NCI-H2171 (cell line): ENCODE measurements at places on chromosomes 7 and 10.
A peak's percentile ranks its signal among the peaks of the same experiment; 100 is the strongest.

DNA sequence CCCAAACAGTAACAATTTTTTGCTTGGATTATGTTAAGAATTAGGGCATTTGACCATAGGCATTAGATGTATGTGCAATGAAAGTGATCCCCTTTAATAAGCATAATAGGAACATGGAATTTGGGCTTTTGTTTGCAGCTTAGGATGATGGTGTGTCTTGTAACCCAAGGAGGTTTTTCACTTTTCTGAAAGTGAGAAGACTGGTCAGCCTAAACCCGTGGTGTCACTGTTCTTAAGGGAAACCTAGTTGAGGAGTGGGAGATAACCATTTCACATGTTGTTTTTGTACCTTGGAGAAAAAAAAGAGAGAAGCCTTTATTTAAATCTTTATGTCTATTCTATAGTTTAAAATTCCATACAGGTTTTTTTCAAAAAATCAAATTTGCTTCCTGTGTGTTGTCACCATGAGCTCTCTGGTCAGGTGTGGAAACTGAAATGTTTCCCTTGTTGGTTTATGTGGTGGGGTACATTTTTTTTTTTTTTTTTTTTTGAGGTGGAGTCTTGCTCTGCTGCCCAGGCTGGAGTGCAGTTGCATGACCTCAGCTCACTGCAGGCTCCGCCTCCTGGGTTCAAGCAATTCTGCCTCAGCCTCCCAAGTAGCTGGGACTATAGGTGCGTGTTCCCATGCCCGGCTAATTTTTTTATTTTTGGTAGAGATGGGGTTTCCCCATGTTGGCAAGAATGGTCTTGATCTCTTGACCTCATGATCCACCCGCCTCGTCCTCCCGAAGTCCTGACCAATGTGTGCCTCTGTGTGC lies 7.7 kb downstream of the CCM2 start:
- no peak for DNase-seq

DNA sequence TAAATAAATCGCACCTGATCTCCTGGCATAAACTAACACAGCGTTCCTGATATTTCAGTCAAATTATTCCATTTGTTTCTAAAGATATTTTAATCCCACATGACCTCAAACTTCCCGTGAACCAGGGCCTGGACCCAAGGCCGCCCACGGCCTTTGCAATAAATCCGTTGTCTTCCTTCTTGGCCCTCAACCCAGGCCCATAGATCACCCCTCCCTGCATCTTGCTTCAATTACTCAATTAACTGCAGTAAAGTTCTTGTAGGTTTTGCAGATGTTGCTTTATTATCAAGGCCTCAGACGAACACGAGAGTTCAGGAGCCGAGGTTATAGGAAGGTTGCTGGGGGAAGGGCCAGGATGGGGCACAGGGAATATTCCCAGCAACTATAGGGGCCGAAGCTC lies 249.4 kb downstream of the RAB11FIP2 start:
- no peak for DNase-seq

- no peak for DNase-seq
Measured at GRCh38 chr10:13068484-13068883, 31.5 kb upstream of the OPTN start.

DNA sequence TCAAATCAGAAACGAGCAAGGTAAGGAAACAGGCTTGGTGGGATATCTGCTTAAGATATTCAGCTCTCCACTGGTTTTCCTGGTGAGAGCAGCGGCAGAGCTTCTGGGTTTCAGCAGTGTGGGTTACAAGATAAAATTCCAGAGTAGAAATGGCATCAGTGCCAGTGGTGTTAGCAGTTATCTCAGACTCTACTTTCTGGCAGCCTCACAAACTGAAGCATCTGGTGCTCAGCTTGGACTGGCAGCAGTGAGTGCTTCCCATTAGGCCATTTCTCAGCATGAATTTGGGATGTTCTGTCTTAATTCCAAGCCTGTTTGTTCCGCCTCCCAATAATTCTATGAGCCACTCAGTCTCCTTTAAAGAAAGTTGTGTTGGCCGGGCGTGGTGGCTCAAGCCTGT lies 6.9 kb upstream of the GSTO2 start:
- no peak for DNase-seq

- DNase-seq: no peak
Measured at GRCh38 chr10:74034301-74034700, 36.4 kb downstream of the VCL start.

DNA sequence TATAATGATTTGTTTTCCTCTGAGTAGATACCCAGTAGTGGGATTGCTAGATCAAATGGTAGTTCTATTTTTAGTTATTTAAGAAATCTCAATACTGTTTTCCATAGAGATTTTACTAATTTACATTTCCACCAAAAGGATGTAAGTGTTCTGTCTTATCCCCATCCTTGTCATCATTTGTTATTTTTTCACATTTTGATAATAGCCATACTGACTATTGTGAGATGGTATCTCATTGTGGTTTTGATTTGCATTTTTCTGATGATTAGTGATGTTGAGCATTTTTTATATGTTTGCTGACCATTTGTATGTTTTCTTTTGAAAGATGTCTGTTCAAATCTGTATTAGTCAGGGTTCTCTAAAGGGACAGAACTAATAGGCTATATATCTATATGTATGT lies 160.0 kb upstream of the TMEM229A start:
- no peak for DNase-seq

- no peak for DNase-seq
Measured at GRCh38 chr7:155289107-155289506, 8.6 kb upstream of the INSIG1 start.

DNA sequence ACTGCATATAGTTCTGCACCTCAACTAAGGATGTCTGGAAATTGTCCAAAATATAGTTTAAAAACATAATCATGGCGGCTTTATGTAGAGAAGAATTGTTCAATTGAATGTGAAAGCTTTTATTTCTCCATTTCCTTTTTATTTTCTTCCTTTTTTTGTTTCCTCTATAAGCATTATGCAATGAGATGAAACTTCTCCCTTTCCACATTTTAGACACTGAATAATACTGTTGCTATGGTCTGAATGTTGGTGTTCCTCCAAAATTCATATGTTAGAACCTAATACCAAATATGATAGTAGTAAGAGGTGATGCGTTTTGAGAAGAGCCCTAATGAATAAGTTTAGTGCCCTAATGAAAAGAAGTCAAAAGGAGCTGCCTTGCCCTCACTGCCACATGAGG lies 175.0 kb downstream of the RNLS start:
- no peak for DNase-seq

DNA sequence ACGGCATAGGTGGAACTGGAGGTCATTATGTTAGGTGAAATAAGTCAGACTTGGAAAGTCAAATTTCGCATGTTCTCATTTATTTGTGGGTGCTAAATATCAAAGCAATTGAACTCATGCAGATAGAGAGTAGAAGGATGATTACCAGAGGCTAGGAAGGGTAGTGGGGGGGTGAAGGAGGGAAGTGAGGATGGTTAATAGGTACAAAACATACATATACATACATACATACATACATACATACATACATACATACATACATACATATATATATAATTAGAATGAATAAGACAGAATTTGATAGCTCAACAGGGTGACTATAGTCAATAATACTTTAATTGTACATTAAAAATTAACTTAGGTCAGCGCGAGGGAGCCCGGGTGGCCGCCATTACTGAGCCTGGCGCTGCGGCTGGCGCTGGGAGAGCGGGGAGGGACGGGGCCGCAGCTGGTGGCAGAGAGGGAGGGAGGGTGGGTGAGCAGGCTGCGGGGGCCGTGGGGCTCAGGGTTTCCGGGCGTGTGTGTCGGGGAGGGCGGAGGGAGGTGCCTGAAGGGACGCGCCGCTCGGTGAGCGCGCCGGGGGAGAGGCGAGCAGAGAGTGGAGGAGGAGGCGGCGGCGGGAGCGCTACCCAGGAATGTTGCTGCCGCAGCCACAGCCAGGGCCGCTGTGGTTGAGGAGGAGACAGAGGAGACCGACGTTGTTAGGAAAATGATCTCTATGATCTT lies 85.8 kb upstream of the EGFR start:
- DNase-seq: peak; percentile 61

DNA sequence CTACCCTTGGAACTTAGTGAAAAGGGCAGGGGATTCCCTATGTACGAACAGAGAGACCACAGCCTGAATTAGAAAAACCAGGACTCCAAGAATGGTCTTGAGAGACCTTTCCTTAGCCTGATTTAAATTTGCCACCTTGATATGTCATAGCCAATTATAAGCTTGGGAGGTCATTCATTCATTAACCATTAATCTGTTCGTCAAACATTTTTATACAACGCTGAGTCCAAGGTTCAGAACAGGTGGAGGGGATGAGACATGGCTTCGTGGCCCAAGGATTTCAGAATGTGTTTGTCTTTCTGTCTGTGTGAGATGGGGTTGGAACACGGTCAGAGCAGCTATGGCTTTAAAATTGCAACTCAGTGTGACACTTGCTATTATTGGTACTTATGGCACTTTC lies 158.0 kb downstream of the PAXIP1 start:
- no peak for DNase-seq

- DNase-seq: no peak
Measured at GRCh38 chr7:143279186-143280098, 5.3 kb upstream of the TMEM139 start.

- DNase-seq: no peak
Measured at GRCh38 chr7:921071-921461, 33.4 kb downstream of the ADAP1 start.

DNA sequence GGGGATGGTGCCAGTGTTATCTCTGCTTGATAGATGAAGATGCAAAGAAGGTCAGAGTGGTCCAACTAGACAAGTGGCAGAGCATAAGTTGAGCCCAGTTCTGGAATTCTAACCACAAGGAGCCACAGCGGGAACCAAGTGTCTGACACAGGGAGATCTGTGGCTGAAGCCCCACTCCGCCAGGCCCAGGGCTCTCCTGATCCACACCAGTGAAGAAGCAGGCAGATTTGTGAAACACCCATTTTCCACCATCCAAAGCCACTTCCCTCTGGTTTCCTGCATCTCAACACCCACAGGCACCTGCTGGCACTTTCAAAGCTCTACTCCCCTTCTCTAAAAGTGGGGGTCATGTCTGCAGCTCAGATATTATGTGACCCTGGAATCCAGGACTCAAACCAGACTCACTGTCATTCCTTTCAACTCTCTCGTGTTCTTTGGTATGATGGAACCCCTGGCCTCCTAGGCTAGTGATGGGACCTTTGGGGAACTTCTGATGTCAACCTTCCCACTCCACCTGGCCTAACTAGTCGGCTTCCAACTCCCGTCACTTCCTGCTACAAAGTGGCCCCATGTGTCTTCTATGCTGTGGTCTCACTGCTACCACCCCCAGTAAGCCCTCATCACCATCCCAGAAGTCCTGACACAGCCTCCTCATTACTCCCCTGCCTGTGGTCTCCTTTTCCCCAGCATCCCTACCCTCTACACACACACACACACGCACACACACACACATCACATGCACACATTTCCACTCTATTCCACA lies 177.6 kb downstream of the GRID1 start:
- DNase-seq: no peak

DNA sequence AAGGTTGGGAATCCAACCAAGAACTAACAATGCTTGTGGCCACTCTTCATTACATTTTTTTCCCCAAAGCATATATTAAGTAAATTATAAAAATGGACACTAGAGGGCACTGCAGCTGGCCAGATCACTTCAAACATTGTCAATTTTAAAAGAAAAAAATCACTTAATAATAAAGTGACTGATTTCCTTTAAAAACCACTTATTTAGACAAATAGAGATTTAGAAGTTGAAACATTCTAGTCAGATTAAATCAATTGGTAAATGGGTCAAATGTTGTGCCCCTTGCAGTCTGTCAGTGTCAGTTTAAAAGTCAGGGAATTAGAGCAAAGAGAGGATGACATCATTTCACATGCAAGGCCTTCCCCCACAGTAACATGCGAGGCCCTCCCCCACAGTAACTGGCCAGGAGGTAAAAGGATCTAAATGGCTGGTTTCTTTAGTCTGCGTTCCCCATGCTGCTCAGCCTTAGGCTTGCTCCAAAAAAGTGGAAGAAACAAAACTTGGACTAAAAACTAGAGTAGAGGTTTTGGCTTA lies 177.9 kb downstream of the SKAP2 start:
- peak; percentile 23 for DNase-seq

- DNase-seq: no peak
Measured at GRCh38 chr10:44476409-44477045, 91.6 kb upstream of the CXCL12 start.

- DNase-seq: no peak
Measured at GRCh38 chr7:142833174-142834048, 21.5 kb upstream of the EPHB6 start.

- DNase-seq: no peak
Measured at GRCh38 chr7:110774071-110774470, 316.9 kb upstream of the LRRN3 start.

GRCh38 chr10:33111488-33112051 lies 153.5 kb upstream of the ITGB1 start:
- no peak for DNase-seq

- no peak for DNase-seq
Measured at GRCh38 chr10:24617771-24618396, 105.8 kb downstream of the ARHGAP21 start.

DNA sequence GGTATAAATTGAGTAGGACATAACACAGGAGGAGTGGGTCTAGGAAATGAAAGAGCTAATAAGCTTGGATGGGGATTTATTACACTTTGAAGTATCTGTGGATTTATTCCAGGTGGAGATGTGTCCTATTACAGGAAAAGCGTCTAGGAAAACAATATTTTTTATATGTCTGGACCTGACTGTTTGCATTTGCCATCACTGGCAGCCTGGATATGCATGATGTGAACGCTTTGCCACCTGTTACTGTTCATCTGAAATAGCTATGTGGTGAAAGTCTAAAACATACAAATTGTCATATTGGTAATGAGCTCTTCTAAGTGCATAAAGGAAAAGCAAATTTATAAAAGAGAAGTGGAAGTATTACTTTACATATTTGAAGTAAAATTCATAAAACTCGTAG lies 31.6 kb upstream of the AGMO start:
- DNase-seq: peak; percentile 25

DNA sequence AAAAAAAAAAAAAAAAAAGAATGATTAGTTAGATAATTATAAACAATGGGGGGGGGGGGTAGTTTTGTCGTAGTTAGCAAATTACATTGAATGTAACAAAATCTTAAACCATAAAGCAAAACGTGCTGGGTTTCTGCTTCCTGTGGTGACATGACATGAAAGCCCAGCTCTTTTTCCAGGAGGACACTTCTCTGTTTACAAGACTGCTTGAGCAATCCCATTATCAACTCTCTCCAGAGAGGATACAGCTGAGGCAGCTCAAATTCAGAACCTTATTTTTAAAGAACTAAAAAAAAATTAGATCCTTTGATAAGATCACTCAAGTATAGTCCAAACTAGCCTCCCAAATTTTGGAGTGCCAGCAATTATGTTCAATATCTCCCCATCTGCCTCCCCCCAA lies 58.6 kb downstream of the ADRB1 start:
- DNase-seq: no peak
